ENCODE measurements at places on chromosomes 12 and 14.

DNA sequence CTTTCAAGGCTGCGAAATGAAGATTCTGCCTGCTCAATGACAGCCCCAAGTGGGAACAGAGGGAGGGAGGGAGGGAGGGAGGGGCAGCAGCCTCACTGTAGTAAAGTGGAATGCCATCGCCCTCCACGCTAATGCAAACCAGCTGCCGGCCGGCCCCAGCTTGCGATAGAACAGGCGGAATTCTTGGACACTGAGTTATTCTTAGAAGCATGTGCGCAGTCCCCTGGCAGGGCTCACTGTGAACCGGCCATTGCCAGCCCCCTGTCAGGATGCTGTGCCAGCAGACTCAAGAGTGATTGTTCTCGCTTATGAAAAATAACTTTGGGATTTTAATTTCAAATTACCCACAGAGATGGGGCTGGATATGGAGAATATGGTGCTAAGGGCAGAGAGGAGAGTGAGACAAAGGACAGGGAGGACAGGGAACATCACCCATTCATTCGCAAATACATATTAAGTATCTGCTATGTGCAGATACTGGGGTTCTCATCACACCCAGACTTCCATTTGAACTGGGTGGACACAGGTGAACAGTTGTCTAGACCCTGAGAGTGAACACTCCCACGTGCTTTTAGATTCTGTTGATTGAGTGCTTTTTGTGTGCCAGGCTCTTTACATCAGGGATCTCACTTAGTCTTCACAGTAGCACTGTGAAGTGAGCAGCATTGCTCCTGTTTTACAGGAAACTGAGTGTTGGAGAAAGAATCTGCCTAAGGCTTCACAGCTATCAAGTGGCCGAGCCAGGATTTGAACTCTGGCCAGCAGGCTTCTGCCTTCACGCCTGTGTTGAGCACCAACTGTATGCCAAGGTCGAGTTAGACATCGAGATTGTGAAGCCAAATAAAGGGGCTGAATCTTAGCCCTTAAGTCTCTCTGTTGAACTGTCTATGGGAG, 192.9 kb downstream of the C12orf75 start:
- peak; percentile 77 for DNase-seq

- DNase-seq, result peak; percentile 43
Measured at GRCh38 chr14:96424109-96424989, 32.4 kb downstream of the AK7 start.

DNA sequence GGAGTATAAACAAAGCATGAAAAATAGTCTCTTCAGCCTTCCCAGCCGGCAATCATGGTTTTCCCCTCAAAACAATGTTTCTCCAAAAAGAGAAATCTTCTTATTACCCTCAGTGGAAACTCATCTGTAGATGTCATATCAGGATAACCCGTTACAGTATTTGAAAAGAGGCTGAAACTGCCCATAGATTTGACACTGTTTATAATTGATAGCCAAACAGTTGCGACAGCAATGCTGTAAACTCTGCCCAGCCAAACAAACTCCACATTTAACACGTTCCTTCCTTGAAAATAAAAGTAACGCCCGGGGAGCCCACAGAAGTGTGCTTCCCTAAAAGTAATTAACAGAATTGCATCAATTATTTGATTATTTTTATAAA, 201.3 kb upstream of the FOXN3 start:
- DNase-seq, result no peak

DNA sequence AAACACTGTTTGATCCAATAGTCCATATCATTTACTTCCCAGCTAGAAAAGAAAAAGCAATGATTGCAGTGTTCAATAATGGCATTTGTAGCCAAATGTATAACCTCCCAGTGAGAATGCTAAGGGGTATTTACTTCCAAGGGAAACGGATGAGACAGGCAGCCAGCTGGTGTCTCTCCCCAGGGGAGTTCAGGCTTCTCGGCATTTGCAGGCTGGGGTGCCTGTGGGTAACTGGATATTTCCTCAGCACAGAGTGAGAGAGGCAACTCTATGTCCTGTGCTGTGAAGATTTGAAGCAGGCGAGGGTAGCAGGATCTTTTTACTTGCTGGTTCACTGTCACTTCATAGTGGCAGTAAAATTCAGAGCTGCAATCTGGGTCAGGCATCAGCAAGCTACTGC, 1455.6 kb upstream of the TMEM132C start:
- no peak for DNase-seq

GRCh38 chr14:59638885-59639284, 62.3 kb upstream of the CCDC175 start:
- no peak for DNase-seq
